ENCODE measurements at places on chromosomes 2 and 18.

- no peak for DNase-seq
Observed at GRCh38 chr2:26957534-26957933, 12.9 kb upstream of the MAPRE3 start.

DNA sequence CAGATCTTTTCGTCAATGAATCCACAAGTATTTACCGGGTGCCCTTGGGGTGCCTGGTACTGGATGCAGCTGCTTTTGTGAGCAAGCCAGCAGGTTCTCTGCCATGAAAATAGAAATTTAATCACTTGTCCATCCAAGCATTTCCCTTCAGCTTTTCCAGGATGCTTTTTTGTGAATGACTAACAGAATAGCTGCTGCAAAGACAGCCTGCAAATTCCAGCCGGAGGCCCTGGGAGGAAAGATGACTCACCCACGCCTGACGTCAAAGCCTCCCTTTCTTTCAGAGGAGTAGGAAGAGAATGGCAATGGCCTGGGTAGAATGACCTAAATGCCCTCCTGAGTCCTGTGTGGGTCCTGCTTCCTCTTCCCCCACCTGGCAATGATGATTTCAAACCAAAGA, 111.9 kb downstream of the AP1S3 start:
- no peak for DNase-seq

DNA sequence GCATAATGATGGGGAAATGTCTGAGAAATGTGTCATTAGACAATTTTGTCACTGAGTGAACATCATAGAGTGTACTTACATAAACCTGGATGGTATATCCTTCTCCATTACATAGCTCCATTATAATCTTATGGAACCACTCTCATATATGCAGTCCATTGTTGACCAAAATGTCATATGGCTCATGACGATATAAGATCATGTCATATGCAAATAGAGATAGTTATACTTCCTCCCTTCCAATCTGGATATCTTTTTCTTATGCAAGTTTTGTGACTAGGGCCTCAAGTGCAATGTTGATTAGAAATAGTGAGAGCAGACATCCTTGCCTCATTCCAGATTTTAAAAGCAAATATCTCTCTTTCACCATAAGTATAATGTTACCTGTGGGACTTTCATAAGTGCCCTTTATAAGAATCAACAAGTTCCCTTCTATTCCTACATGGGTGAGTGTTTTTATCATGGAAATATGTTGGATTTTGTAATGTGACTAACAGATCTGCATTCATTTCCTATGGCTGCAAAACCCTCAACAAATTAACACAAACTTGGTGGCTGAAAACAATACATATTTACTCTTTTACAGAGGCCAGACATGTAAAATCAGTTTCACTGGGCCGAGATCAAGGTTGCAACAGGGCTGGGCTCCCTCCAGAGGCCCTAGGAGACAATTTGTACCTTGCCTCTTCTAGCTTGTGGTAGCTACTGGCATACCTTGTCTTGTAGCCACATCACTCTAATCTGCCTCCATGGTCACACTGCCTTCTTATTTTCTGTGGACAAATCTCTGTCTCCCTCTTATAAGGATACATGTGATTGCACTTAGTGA, 21.6 kb upstream of the SULT1C4 start:
- DNase-seq = no peak

- DNase-seq = no peak
Observed at GRCh38 chr2:201362396-201362795, 5.3 kb upstream of the FLACC1 start.

- DNase-seq = no peak
Observed at GRCh38 chr2:66519264-66519843, 84.4 kb downstream of the MEIS1 start.

- no peak for DNase-seq
Observed at GRCh38 chr2:47271054-47272000, 116.2 kb upstream of the STPG4 start.

- DNase-seq = no peak
Observed at GRCh38 chr2:126802316-126802715, 96.4 kb upstream of the TEX51 start.

DNA sequence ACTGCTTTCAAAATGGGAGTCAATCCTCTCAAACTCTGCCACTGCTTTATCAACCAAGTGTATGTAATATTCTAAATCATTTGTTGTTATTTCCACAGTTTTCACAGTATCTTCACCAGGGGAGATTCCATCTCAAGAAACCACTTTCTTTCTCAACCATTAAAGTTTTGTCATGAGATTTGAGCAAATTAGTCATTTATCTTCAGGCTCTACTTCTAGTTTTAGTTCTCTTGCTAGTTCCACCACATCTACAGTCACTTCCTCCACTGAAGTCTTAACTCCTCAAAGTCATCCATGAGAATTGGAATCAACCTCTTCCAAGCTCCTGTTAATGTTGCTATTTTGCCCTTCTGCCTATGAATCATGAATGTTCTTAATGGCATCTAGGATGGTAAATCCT, 545.8 kb downstream of the ARHGAP15 start:
- DNase-seq = no peak

GRCh38 chr18:22551536-22552151, 133.9 kb upstream of the CTAGE1 start:
- DNase-seq = no peak
